Nephron progenitor cell (in vitro differentiated cells): ENCODE measurements at places on chromosomes 11 and 22.

DNA sequence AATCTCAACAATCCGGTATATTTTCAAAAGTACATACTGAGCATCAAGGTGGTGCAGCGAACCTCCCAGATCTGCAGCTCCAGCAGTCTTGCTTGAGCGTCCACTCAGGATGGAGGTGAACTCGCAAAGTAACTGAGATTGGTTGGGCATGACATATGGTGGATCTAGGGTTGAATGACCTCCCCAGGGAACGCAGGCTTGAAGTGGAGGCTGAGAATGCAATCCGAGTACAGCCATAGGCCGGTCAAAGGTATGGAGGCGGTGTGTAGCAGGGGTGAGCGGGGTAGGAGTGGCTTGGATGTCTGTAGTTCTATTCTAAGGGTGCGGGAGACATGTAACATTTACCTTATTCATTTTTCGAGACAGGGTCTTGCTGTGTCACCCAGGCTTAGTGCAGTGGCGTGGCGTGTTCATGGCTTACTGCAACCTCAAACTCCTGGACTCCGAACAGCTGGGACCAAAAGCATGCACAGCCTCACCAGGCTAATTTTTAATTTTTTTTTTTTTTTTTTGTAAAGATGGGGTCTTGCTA, 631 bp upstream of the C22orf39 start:
- H3K4me3 ChIP-seq = peak overlapping the region; percentile 97
- H3K36me3 ChIP-seq = peaks cover 48% of the 10 kb centered on the region
- H3K4me1 ChIP-seq = peaks cover 28% of the 10 kb centered on the region
- peak; percentile 61 for DNase-seq

GRCh38 chr22:45512363-45512762, 9.7 kb downstream of the FBLN1 start:
- no peaks in the 10 kb centered on the region for H3K36me3 ChIP-seq
- DNase-seq = no peak
- H3K4me1 ChIP-seq = peaks cover 91% of the 10 kb centered on the region
- no peaks in the 10 kb centered on the region for H3K27me3 ChIP-seq
- peak overlapping the region; percentile 41 for H3K4me3 ChIP-seq

GRCh38 chr11:118108513-118108912, 21.8 kb upstream of the SMIM35 start:
- no peak overlapping the region for H3K27ac ChIP-seq
- no peaks in the 10 kb centered on the region for H3K36me3 ChIP-seq
- H3K4me3 ChIP-seq = no peak overlapping the region
- H3K4me1 ChIP-seq = peaks cover 9% of the 10 kb centered on the region
- peaks cover 25% of the 10 kb centered on the region for H3K27me3 ChIP-seq

GRCh38 chr11:59862252-59862651, 4.0 kb downstream of the TCN1 start:
- H3K27ac ChIP-seq = no peak overlapping the region
- peaks cover 5% of the 10 kb centered on the region for H3K27me3 ChIP-seq
- DNase-seq = no peak
- H3K36me3 ChIP-seq = no peaks in the 10 kb centered on the region
- H3K4me1 ChIP-seq = no peaks in the 10 kb centered on the region

DNA sequence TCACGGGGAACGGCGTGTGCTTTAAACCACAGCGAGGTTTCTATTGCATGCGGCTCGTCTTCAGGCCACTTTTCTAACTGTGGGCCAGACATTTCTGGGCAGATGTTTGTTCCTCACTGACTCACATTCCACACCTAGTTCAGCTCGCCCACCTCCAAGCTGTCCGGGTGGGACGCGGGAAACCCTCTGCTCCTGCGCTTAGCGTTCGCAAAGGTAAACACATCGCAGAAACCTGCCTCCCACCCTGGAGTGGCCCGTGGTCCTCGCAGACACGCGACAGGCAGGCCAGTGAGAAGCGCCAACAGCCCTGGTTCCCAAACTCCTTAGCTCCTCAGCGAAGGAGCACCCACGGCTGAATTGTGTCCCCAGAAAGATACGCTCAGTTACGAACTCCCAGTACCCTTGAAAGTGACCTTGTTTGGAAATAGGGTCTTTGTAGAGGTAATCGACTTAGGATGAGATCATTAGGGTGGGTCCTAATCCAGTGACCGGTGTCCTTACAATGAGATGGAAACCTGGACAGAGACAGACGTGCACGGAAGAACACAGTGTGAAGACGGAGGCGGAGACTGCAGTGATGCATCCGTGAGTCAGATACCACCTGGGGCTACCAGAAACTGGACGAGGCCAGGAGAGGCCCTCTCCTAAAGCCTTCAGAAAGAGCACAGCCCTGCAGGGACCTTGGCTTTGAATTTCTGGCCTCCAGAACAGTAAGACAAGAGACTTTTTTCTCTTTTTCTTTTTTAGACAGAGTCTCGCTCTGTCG, 82.7 kb downstream of the CELSR1 start:
- peaks cover 8% of the 10 kb centered on the region for H3K27me3 ChIP-seq
- peak overlapping the region; percentile 2 for H3K27ac ChIP-seq
- H3K4me3 ChIP-seq = no peak overlapping the region
- no peak for DNase-seq

GRCh38 chr11:110720431-110721275, 8.4 kb upstream of the ARHGAP20 start:
- no peaks in the 10 kb centered on the region for H3K4me1 ChIP-seq
- H3K4me3 ChIP-seq = no peak overlapping the region
- no peak for DNase-seq
- H3K27me3 ChIP-seq = peaks cover 17% of the 10 kb centered on the region
- no peaks in the 10 kb centered on the region for H3K36me3 ChIP-seq
- H3K27ac ChIP-seq = no peak overlapping the region

DNA sequence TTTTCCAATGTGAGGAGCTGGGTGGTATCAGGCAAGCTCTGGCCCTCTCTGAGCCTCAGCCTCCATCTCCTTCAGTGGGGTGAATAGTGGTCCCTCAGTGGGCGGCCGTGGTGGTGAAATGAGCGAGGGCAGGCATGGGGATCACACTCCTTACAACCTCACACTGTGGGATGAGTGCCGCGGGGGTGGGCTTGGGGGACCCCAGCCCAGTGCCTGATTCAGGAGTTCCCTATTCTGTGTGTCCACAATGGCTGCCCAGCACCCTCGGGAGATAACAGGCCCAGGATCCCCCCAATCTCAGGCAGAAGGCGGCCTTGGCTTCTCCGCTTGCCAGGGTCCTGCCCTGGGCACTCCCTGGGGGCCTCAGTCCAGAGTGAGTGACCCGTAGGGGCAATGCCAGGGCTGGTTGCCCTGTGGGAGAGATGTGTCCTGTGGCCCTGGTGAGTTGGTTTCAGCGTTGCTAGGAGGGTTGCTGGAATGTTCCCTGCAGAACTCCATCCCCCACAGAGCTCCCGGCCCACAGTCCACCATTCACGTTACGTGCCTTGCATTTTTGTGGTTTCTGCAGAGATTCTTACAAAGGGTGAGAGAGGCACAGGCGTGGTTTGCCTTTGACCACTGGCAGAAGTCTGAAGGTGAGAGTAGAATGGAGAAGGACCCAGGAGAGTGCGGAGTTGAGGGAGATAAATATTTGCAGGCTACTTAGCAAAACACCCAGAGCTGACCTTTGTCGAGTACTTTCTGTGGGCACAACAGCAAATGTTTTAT, 2.9 kb downstream of the ALDH3B1 start:
- H3K36me3 ChIP-seq = no peaks in the 10 kb centered on the region
- H3K4me3 ChIP-seq = no peak overlapping the region
- H3K27ac ChIP-seq = no peak overlapping the region
- H3K27me3 ChIP-seq = no peaks in the 10 kb centered on the region

DNA sequence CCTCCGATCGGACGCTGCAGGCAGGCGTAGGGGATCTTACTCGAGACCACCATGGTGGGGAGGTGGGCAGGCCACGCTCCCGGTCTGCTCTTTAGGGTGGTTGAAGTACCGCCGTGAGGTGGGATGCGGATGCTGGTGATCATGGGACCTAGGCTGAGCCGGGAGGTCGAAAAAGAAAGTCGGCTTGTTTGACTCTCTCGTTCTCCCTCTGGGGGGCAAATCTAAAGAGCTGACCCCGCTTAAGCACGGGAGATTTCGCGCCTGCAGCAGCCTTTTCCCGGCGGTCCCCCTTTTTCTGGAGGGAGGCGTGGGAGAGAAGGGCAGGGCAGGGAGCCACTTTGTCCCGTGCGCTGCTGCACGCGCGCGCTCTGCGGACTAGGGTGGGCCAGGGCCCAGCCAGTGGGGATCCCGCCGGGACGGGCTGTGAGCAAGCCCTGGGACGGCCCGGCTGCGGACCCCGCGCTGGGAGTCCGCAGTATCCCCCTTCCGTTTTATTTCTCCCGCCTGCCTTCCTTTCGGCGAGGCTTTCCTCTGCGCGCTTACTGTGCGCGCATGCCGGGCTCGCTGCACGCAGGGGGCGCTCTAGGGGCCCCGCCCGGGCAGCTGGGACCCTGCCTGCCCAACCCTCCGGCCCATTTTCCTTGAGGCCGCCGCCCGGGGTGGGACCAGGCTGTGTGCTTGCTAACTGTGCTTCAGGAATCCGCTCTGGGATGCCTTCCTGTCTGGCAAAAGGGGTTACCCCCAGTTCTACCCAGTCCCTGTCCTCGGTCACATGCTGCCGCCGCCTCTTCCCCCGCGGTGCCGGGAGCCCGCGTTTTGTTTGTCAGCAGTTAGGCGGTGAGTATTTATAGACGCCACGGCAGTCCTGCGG, 81.0 kb downstream of the PRR5L start:
- peak; percentile 68 for DNase-seq
- peaks cover 24% of the 10 kb centered on the region for H3K36me3 ChIP-seq
- H3K4me1 ChIP-seq = peaks cover 39% of the 10 kb centered on the region
- H3K27ac ChIP-seq = no peak overlapping the region

DNA sequence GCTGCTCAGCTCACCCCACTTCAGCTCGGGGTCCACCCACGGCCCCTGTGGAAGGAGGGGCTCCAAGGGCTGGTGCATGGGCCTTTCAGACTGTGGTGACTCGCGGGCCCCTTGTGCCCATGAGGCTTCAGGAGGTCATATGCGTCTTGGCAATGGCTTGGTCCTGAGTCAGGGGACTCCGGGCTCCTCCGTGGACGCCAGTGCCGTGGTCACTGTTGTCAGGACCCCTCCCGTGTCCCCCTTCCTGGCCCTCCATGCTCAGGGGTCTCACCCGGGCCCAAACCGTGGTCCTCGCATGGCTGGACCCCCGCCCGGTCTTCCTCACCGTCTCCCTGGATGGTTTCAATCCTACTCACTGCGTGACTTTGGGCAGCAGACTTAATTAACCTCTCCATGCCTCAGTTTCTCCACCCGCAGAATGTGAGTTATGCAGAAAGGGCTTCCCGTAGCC, 436.4 kb downstream of the TBC1D22A start:
- H3K4me1 ChIP-seq = no peaks in the 10 kb centered on the region
- H3K36me3 ChIP-seq = no peaks in the 10 kb centered on the region
- DNase-seq = no peak
- H3K27me3 ChIP-seq = no peaks in the 10 kb centered on the region
- H3K27ac ChIP-seq = no peak overlapping the region

DNA sequence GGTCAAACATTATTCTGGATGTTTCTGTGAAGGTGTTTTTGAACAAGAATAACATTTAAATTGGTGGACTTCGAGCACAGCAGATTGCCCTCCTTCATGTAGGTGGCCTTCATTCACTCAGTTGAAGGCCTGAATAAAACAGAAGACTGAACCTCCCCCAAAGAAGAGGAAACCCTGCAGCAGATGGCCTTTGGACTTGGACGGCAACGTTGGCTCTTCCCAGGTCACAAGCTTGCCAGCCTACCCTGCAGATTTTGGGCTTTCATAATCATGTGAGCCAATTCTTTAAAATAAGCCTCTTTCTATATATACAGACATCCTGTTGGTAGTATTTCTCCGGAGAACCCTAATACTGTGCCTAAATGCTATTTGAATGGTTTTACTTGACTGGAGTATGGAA, 432.2 kb upstream of the NARS2 start:
- H3K27ac ChIP-seq = peak overlapping the region; percentile 68
- peaks cover 71% of the 10 kb centered on the region for H3K36me3 ChIP-seq
- H3K4me1 ChIP-seq = peaks cover 18% of the 10 kb centered on the region
- no peak overlapping the region for H3K4me3 ChIP-seq

DNA sequence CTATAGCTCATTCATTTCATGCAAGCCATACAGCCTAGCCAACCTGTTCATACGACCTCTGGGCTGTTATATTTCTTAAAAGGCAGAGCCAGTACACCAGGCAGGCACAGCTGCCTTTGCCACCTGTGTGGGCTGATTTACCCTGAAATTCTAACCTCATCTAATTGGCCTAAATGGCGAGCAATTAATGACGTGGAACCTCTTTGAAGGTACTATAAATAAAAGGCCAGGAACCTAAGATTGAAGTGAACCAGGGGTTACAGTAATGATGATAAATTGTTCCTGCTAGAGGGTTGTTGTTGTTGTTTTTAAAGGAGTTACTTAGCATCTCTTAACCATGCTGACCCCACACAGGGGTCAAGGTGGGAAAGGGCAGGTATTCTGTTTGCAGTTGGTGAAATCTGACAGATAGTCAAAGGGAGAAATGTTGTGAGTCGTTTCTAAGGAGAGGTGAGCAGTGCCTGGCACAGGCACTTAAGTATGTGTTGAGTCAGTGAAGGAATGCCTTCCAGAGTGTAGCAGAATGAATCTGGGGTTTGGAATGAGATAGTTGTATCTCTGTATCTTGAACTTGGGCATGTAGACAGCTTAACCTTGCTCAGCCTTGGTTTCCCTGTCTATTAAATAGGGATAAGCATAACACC, 213.5 kb upstream of the NAV2 start:
- H3K4me1 ChIP-seq = peaks cover 18% of the 10 kb centered on the region
- H3K36me3 ChIP-seq = peaks cover 3% of the 10 kb centered on the region
- peak; percentile 20 for DNase-seq
- no peak overlapping the region for H3K4me3 ChIP-seq

DNA sequence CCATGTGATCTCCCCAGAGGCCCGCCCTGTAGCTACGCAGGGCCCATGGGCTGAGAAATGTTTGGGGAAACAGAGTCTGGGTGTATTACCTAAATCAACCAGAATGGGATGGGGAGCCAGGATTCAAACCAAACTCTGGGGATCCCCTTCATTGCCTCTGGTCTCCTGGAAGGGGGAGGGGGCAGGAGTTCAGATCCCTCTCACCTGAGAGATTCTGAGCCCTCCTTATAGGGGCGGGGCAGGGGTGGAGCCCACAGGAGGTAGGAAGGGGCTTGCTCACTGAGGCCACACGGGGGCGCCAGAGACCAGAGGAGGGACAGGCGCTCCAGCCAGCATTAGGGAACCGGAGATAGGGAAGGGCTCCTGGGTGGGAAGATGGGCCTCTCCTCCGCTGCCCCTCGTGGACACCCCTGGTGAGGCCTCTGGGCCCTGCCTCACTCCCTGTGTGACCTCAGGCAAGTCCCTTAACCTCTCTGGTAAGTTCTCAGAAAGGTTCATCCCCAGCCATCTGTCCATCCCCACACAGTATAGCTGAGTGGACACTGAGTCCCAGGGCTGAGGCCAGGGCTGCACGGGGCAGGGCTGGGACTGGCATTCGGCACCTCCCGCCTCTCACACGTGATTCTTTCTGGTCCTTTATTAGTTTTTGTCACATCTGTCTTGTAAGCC, 2.7 kb upstream of the CDC42BPG start:
- no peak overlapping the region for H3K27ac ChIP-seq
- H3K36me3 ChIP-seq = no peaks in the 10 kb centered on the region
- peak; percentile 98 for DNase-seq
- H3K4me3 ChIP-seq = no peak overlapping the region
- peaks cover 10% of the 10 kb centered on the region for H3K27me3 ChIP-seq
